Fibroblast of skin of right biceps (primary cell): ENCODE measurements at places on chromosomes 5 and 9.
A peak's percentile ranks its signal among the peaks of the same experiment; 100 is the strongest.

- peak; percentile 55 for DNase-seq
Measured at GRCh38 chr5:83487155-83487554, 15.6 kb downstream of the VCAN start.

DNA sequence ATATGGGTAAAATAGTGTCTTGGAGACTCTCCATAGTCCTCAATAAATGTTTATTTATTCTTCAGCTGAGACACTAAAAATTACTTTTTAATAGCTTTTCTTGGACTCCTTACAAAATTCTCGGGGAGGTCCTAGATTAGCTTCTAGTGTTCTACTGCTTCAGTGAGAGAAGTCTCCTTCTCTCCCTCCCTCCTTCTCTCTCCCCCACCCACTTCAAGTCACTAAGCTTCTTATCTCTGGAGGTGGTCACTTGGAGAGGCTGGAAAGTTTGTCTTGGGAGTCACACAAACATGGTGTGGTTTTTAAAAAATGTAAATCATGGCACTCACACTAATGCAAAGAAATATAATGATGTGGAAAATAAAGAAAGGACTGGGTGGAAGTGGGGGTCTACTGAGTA, 64.1 kb downstream of the SEMA6A start:
- DNase-seq: peak; percentile 30

GRCh38 chr5:67880876-67881275, 334.7 kb upstream of the PIK3R1 start:
- no peak for DNase-seq

- no peak for DNase-seq
Measured at GRCh38 chr9:135123773-135124134, 36.3 kb downstream of the OLFM1 start.

GRCh38 chr5:989961-990530, 18.6 kb upstream of the NKD2 start:
- DNase-seq: no peak

GRCh38 chr5:2642684-2643345, 108.7 kb downstream of the IRX2 start:
- no peak for DNase-seq
